ENCODE measurements at places on chromosomes 12 and 14.

DNA sequence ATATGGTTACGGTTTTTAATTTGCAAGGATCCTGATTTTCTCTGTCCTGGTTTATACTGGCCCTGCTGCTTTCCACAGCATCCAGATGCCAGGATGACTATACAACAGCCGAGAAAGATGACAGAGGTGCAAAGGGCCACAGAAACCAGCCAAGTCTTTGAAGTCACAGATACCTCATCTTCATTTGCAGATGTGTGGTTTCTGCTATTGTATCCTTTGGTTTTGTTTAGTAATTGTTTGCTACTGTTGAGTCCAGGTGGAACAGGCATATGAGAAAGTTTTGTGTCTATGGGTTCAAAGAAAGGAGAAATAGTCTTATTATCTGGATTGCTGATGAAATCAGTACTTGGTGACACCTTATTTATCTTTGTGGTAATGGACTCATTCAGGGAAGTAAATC, 17.3 kb upstream of the KLHL42 start:
- no peak for DNase-seq

GRCh38 chr12:49187184-49187583, 1.7 kb downstream of the TUBA1A start:
- DNase-seq, result peak; percentile 53

DNA sequence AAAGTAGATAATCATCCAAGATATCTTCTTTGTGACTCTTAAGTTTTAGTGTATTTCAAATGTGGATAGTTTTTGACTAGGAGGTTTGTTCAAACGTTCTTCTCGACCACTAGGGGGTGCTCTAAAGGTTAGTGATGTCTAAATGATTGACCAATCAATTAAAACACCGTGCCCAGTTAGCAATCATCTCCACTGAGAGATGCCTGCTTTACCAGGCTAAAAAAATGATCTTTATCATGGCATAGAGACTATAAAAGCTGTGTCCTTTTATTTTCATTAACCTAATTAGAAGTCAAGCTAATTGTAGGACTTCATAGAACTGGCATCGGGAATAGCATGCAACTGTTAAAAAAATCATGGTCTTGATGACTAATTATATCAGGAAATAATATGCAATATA, 153.9 kb downstream of the PRKCH start:
- DNase-seq, result peak; percentile 50

DNA sequence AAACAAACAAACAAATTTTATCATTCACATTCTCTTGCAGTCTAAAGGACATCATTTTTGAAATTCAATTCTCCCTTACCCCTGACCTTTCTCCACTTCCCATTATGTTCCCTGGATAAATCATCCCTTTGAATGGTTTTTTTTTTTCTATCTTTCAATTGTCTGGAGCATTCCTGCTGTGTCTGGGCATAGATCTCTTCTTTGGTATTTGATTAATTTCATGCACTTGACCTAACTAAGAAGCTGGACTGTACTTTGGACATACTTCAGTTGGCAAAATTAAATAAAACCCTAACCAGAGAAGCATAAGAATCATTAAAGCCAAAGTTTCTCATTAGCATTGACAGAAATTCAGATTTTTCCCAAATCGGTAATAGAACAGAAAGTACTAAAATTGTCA, 163.6 kb upstream of the BMP4 start:
- peak; percentile 52 for DNase-seq

- no peak for DNase-seq
Measured at GRCh38 chr14:21987937-21988336, 314.3 kb upstream of the OR4E1 start.

GRCh38 chr14:100442036-100442435, 118.9 kb downstream of the SLC25A47 start:
- no peak for DNase-seq

DNA sequence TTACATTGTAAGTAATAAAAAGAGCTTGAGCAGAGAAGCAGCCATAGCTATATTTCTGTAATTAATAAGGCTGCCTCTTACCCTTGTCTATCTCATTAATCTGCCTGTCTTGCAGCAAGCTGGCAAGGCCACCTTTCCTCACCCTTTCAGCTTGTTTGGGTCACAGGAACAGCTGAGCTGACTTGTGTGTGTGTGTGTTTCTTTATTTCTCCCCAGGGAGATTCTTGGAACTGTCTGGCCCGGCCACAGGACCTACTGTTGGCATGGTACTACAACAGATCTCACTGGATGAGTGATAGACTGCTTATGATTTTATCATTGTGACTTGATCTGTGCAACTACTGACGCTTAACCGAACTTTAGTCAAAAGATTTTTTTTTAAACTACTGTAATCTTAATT, 213.7 kb downstream of the SLC2A13 start:
- DNase-seq, result no peak

DNA sequence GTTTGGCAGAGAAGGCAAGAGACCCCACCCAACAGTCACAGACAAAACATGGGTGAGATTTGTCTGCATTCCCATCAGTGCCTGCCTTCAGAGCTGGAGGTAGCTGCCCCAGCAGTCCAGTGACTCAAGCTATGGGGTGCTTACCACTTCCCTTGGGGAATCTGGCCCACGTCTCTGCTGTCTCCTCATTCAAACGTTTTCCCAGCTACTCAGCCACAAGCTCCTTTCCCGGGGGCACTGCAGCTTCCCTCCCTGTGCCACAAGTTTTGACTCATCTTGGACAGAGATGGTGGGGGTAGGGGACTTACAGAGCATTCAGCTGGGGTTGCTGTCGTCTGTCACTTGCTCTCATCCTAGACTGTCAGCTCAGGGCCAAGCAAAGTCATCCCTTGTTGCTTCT, 66.6 kb downstream of the FBXL14 start:
- peak; percentile 76 for DNase-seq
